ENCODE measurements at places on chromosomes 2 and 18.

DNA sequence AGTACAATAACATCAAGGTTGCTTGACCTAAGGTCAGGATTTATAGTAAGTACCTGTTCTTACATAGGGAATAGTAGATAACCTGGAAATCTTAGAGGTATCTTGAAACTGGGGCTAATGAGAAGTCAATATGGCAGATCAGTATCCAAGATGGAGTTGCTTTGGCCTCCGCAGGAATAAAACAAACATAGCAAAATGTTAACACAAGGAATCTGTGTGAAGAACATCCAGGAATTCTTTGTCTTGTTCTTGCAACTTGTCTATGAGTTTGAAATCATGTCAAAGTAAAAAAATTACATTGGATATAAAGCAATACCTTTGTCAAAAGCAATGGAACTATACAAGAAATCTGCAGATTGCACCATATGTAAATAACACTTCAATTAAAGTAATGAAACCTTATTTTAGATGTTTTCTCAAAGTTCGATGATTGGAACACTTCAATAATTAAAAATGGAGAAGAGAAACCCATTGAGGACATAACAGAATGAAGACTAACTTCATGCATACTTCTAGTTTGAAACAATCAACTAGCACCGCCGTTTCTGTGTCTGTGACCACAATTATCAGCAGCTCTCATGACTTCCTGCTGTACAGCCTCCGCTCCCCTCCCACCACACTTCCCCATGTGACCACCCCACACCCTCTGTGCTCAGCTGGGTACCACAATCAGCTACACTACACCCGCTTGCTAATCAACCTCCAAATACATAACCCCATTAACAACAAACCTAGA lies 27.6 kb downstream of the C2orf76 start:
- no peak for DNase-seq

DNA sequence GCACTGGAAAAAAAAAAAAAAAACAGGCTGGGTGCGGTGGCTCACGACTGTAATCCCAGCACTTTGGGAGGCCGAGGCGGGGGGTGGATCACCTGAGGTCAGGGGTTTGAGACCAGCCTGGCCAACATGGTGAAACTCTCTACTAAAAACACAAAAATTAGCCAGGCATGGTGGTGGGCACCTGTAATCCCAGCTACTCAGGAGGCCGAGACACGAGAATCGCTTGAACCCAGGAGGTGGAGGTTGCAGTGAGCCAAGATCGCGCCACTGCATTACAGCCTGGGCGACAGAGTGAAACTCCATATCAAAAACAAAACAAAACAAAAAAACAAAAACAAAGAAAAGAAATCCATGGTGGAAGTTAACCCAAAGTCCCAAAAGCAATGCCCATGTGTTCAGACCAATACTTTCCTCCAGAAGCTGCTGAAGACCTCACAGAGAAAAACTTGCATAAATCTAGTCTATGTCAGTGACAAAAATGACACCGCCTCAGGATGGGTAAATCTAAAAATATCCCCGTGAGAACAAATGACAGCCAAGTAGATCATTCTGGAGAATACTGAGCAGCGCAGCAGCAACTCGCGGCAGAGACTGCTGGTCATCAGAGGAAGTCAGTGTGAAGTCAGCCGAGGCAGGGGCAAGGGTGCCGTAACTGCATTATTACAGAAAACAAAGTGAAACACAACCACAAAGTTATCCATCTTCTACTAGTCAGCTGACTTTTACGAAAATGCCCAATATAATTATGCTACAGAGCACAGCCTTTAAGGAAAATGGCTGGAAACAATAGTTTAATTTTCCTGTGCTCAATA lies 41.0 kb downstream of the LPIN2 start:
- DNase-seq = no peak

- DNase-seq = no peak
Observed at GRCh38 chr2:221243771-221244170, 328.3 kb downstream of the EPHA4 start.

DNA sequence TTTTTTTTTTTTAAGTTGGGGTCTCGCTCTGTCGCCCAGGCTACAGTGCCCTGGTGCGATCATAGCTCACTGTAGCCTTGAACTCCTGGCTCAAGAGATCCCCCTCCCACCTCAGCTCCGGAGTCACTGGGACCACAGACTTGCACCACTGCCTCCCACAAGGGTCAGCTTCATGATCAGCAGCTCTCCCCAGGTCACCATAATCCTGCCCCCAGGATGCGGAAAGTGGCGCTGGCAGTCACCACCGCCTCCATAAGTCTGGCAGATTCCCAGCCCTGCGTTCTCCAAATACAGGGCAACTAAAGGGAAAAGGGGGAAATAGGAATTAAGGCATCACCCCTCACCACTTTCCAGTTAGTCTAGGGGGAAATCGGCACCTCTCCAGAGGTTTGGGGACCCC lies 5.2 kb upstream of the ARID5A start:
- DNase-seq = no peak

DNA sequence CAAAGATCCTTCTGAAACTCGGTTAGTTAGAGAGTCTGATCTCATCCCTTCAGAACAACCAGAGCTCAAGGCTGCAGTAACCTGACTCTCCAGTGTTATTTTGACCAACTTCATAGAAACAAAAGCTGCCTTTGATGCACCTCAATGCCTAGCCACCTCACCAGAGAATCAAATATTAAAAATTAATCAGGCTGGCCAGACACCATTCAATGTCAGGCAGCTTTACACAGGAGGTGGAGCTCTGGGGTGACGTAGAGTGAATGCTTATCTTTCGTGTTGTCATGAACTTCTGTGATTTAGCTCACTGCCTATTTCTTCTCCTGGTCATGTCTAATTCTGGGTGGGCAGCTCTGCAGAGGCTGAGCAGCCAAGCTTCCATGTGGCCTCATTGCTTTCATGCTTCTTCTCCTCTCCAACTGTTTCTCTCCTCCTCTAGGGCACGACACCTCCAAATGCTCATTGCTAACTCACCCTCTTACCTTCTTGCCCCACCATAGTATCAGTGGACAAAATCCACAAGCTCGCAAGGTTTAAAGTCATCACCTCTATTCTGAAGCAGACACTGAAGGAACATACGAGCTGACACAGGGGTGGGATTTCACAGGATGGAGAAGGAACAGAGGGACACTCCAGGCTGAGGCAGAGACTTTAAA lies 39.4 kb downstream of the AAK1 start:
- no peak for DNase-seq

DNA sequence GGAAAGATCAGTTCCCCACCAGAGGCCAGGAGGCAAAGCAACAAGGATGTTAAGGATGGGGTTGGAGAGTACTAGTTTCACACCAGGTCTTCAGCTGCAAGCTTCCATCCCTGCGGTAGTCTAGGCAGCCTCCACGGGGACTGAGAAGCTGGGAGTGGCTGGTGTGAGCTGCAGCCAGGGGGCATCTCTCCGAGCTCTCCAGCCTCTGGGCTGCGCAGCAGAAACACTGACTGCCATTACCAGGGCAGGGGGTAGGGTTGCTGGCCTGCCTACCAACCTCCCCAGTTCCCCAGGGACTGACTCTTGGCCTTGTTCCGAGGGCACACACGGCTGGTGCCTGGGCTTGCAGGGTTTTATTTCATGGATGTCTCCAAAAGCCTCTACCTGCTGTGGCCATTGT lies 15.9 kb downstream of the GATA6 start:
- no peak for DNase-seq

- DNase-seq = no peak
Observed at GRCh38 chr2:138187221-138187620, 222.9 kb downstream of the HNMT start.

DNA sequence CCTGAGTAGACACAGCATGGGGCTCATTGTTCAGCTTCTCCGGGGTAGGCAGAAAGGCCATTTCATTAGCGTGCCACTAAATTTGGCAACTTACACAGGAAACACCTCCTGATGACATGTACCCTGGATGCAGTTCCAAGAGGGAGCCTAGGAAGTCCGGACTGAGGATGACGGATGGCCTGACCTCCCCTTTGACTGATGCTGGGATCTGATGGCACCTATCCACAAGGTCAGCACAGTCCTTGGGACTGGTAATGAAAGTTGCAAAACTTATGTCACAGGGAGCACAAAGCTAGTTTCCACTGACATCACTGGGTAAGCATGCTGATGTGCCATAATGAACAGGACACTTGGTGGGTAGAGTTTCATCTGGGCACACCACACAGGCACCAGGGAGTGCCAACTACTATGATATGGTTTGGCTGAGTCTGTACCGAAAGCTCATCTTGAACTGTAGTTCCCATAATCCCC lies 126.7 kb upstream of the ARL4C start:
- DNase-seq = no peak

GRCh38 chr2:5539282-5540165 lies 152.7 kb upstream of the SOX11 start:
- DNase-seq = no peak

All from fibroblast of skin of abdomen (primary cell).